Uterus (tissue), 4 donors: ENCODE measurements at places on chromosomes 5 and 9. TPM values are rescaled to one million over a fixed set of nuclear protein-coding genes. Genes with fewer than 3 reads are reported as not detected.

DNA sequence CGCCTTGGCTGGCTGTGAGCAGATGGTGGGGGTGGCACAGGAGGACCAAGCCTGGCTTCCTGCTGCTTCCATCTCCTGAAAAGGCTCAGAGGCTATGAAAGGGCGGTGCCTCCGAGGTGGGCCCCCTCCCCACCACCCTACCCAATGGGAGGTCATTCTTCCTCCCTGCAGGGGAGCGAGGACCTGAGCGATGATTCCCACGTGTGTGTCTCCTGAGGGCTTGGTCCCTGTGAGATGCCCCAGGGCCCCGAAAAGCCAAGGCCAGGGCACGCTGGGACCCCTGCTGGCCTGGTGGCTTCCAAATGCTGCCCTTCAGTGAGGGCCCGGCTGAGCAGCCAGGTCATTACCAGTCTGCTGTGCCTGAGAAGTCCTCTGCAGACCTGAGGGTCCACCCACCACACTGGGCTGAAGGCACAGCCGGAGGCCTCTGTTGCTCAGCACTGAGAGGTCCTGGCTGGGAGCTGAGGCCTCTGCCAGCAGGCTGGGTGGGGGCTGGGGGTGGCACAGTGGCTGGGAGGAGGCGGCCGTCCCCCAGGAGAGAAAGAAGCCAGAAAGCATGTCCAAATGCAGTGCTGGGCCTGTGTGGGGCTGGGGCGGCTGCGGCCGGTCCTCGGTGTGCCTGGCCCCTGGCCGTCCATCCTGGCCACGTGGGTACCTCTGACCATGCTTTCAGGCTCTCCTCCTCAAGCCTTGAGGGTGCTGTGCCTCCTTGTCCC is 14.0 kb upstream of the SLC6A19 start:
- H3K4me3 ChIP-seq, result no peak overlapping the region
- H3K4me1 ChIP-seq, result no peaks in the 10 kb centered on the region
- no peak overlapping the region for H3K27ac ChIP-seq
- H3K36me3 ChIP-seq, result no peaks in the 10 kb centered on the region
- H3K27me3 ChIP-seq, result no peaks in the 10 kb centered on the region

DNA sequence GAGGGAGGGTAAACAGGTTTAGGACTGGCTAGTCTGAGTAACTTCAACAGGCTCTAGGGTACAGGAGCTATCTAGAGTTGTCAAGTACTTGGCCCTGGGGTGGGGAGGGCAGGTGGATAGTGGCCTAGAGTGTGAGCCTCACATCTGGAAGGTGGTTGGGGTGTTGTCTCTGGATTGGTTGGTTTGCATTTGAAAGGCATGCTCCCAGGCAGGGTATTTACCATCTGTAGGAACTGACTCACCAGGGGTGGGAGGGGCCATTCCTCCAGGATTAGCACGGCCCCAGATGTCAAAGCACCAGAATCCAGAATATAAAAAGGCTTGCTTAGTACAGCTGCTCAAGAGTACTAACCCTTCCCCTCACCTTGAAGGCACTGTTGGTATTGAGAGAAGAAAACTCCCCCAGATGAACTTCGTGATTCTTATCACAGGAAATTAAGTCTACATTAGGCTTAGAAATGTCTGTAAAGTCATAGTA is 193.3 kb downstream of the NTRK2 start:
- no peaks in the 10 kb centered on the region for H3K36me3 ChIP-seq
- no peaks in the 10 kb centered on the region for H3K27me3 ChIP-seq
- H3K4me3 ChIP-seq, result no peak overlapping the region
- no peak overlapping the region for H3K27ac ChIP-seq
- DNase-seq, result peak; percentile 28
- H3K4me1 ChIP-seq, result no peaks in the 10 kb centered on the region

Gene BSPRY
- not detected for total RNA-seq

Gene KIF4B
- total RNA-seq, result not detected
